ENCODE measurements at places on chromosomes 7 and 10.

DNA sequence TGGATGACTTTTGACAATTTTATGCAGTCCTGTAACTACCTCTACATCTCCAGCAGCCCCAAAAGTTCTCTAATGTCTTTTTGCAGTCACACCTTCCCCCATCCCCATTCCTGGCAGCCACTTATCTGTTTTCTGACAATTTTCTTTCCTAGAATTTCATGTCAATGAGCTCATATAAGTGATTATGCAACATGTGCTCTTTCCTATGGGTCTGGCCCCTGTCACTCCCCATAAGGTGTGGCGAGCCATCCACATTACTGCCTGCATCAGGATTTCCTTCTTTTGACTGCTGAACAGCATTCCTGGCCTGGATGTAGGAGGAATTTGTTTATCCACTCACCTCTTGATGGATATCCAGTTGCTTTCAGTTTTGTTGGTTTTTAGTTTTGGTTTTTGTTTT is 146.7 kb upstream of the MGMT start:
- DNase-seq, result no peak

GRCh38 chr10:101485681-101486554 is 102.1 kb downstream of the POLL start:
- DNase-seq, result no peak

DNA sequence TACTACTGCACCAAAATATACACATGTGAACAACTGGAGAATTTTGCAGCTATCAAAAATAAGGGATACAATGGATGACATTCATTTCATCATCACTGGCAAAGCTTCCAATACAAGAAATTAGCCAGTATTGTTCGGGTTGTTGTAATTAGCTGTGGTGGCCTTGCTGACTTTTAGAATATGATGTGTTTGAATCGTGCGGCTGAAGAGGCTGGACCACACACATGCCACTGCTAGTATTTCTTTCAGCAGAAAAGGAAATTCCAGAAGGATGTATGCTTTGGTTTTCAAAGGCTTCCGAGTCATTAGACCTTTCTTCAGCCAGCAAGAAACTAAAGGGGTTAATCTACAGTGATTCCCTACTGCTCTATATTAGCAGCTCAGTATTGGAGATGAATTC is 16.6 kb downstream of the RPP38 start:
- no peak for DNase-seq

DNA sequence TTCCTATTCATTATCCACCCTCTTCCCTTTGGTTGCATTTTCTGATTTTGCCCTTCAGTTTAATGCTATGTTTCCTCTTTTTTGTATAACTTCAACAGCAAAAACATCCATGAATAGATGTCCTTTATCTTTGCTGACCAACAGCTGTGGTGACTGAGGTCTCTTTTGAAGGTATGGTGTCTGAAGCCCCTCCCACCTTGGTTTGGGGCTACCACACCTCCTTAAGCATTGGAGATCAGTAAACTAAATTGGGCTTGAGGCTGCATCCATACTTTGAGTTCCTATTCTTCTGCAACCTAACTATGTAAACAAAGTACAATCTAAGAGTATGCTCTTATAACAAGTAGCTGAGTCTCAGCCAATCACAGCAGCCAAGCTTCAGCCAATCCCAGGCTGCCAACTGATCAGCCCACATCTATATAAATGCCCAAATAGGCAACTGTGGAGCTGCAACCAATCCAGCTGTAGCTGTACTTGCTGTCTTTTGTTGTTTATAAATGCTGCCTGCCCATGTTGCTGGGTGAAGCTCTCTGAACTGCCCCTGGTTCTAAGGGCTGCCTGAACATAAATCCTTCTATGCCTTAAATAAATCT is 69.4 kb upstream of the PDLIM1 start:
- no peak for DNase-seq

- DNase-seq, result no peak
Measured at GRCh38 chr7:134470864-134471263, 12.0 kb upstream of the AKR1B1 start.

DNA sequence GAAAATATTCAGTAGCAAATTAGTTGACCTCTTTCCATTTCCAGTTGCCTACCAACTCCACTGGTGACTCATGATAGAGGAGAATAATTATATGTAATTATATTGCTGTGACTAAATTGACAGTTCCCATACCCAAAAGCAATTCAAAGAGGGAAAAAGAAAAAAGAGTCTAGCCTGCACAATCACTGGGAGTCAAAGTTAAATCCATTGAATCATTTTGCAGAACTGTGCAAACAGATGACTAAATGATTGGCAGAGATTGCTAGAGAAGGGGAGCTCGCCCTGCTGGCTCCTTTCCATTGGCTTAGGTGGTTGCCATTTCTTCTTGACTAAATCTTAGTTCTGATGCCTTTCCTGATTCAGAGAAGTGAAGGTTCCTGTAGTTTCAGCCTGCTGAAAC is 1228.6 kb upstream of the SORCS1 start:
- DNase-seq, result no peak

DNA sequence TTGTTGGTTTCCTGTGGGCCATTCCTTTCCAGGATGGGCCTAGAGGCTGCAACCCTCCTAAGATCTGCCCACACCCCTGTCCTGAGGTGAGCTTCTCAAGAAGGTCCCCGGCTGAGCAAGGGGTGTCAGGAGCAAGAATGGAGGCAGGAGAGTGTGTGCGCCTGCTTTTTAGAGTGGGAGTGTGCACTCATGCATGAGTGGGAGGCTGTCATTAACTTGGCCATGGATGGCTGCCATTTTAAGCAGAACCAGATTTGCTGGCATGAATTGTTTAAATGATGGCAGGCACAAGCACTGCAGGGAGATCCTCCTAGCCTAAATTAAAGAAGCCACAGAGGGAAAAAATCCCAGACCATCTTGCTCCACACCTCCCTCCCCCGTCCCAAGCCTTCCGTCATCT is 2.9 kb upstream of the SGPL1 start:
- no peak for DNase-seq

GRCh38 chr10:102117391-102118159 is 2.6 kb downstream of the LDB1 start:
- DNase-seq, result peak; percentile 68

- DNase-seq, result no peak
Measured at GRCh38 chr7:148209643-148210190, 380.8 kb upstream of the C7orf33 start.

GRCh38 chr10:79022565-79023230 is 46.1 kb upstream of the ZMIZ1 start:
- no peak for DNase-seq

- no peak for DNase-seq
Measured at GRCh38 chr10:108166401-108166800, 1001.9 kb upstream of the SORCS1 start.

DNA sequence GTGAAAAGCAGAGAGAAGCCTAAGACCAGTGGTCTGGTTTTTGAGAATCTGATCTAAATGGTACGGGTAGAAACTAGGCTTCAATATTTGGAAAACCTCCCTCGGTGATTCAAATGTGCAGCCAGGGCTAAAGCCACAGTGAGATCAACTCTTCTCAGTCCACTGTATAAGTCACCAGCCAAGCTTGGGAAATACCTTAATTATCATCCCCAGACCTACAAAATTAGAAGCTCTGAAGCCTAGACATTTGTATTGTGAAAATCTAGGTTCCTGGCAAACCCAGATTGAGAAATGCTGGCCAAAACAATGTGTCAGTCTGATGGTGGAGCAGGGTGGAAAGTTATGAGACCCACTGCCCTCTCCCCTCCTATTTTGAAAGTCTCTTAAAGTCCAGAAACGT is 131.7 kb downstream of the DGKI start:
- no peak for DNase-seq

- DNase-seq, result no peak
Measured at GRCh38 chr10:14060320-14061070, 270.2 kb downstream of the FRMD4A start.

DNA sequence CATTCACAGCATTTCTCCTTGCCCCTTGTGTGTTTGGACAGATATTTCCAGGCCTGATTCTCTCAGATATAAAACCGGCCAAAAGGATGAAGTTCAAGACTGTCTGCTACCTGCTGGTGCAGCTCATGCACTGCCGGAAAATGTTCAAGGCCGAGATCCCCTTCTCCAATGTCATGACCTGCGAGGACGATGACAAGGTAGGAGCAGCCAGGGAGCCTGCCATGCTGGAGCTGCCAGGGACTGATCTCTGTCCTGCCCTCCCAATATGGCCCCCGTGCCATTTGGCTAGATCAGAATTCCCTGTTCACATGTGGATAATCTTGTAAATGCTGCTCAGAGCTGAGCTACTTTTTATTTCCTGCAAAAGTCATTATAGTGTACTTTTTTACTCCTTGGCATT is 87.8 kb downstream of the ADCY1 start:
- no peak for DNase-seq

- no peak for DNase-seq
Measured at GRCh38 chr10:70992436-70992835, 104.1 kb upstream of the PCBD1 start.

All from stimulated activated naive CD8-positive, alpha-beta T cell treated with anti-CD3 and anti-CD28 coated beads, Interleukin-15, amount 100 ng/mL, for 72 hours (primary cell).